ENCODE measurements at places on chromosomes 2 and 18.
A peak's percentile ranks its signal among the peaks of the same experiment; 100 is the strongest.

DNA sequence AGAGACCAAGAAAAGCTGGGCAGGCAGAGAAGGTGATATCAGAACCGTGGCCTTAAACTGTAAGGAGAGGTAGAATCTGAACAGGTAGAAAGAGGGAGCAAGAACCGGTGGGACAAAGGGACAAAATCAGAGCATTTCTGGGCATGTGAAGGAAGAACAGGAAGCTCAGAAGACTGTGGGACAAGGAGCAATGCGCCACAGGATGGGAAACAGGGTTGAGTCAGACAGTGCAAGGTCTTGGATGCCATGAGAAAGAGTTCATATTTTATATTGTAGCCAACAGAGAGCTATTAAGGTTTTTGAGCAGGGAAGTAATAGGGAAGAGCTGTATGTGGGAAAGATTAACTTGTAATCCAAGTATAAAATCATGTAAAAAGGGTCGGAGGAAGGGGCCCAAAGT, 106.4 kb upstream of the UGP2 start:
- DNase-seq = no peak

GRCh38 chr18:13982126-13982525, 66.8 kb upstream of the MC2R start:
- no peak for DNase-seq

DNA sequence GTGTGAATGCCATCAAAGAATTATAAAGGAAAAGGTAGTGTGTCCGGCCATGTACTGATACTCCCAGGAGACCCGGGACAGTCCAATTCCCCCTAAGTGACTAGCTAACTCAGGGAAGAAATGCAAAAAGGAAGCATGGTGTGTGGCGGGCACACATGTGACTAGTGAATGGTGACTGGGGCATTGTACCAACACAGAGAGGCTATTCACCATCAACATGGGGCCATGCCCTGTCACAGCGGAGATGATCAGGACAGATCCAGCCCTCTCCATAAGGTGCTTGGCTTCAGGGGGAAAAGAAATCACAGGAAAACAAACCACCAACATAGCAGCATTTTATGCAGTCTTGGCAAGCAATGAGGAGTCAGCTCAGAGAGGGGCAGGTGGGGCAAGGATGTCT, 34.3 kb downstream of the FAM168B start:
- DNase-seq = peak; percentile 64

DNA sequence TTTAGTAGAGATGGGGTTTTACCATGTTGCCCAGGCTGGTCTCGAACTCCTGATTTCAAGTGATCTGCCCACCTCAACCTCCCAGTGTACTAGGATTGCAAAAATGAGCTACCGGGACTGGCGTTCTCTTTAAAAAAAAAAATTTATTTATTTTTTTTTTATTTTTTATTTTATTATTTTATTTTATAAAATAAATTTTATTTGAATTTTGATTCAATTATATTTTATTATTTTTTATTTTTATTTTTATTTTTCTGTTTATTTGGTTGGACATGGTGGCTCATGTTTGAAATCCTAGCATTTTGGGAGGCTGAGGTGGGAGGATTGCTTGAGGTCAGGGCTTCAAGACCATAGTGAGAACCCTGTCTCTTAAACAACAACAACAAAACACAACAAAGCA, 32.5 kb downstream of the EEF1B2 start:
- DNase-seq = no peak

- DNase-seq = no peak
These were observed 240.2 kb upstream of the SLC14A2 start for GRCh38 chr18:45374878-45375630.

- DNase-seq = no peak
These were observed 27.0 kb upstream of the CCDC178 start for GRCh38 chr18:33467531-33467930.

DNA sequence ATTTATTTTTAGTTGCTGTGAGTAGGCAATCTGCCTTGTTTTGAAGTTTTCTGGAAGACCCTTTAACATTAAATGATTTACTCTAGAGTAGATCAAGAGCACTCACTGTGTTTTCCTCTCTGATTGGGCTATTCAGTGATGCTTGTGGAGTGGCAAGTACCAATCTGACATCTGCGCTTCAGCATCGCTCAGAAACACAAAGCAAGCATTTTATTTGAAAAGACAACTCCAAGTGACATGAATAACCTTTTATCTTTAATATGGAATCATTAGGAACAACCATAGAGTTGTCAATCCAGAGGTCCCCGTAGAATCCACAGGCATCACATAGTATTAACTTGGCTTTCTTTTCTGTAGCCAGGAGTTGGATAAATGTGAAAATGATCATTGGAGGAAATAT, 114.7 kb downstream of the CPS1 start:
- no peak for DNase-seq

GRCh38 chr2:70664525-70664924, 103.5 kb downstream of the ADD2 start:
- no peak for DNase-seq

DNA sequence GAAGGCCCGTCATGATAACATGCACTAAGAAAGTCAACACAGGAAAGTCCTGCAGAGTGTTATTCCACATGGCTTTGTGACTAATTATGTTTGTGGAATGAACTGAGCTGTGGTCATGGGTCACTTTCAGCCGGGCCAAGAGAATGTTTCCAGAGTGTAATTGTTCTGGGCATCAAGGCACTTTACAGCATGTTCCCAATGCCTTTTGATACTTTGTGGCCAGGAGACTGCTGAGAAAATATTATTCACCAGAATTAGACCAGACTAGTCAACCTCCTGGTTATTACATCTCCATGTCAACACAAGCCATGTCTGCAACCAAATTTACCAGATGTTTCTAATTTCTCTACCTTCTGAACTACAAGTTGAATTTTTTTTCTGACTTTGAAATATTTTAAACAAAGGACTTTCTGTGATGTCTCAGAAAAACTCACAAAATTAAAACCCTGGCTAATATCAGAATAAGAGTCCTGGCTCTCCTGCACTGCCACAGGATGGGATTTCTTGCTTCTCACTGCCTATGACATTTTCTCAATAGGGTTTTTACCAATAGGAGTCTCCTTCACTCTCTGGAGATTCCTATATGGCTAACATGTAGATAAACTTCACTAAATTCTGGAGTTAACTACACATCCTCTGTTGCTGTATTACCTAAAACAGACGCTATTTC, 90.6 kb upstream of the WDR75 start:
- no peak for DNase-seq

- DNase-seq = no peak
These were observed 45.7 kb downstream of the QPCT start for GRCh38 chr2:37389989-37390765.

DNA sequence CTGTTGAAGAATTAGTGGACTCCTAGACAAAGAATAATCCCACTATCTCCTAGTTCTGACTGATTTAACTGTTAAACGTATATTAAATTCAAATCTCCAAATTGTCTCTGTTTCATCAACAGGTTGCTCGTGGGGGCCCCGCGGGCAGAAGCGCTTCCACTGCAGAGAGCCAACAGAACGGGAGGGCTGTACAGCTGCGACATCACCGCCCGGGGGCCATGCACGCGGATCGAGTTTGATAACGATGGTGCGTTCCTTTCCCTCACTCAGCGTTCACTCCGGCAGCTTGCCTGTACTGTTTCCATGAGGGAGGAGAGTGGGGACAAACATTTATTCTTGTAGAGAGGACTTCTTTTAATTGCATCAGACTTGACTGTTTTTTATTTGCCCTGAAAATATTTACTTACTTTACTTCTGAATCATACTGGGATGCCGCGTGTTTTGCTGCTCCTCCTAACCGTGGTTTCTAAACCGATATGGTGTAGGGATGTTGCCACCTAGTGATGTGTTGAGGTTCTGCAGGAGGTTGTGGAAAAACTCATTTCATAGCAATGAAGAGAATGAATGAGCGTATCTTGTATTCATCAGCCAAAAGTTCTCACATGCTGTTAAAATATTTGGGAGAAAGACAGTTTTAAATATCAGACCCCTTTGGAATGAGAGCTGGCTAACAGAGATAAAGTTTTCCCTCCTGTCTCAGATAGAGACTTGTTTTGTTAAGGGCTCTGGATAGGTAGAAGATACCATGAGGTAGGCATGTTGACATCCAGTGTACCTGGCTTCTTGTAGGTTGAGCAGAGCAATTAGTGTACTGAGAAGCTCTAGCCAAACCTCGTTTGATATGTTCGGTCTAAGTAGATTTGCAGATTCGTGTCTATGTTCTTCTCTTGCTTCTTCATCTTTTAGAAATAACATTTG, 38.3 kb downstream of the ITGA6 start:
- no peak for DNase-seq

DNA sequence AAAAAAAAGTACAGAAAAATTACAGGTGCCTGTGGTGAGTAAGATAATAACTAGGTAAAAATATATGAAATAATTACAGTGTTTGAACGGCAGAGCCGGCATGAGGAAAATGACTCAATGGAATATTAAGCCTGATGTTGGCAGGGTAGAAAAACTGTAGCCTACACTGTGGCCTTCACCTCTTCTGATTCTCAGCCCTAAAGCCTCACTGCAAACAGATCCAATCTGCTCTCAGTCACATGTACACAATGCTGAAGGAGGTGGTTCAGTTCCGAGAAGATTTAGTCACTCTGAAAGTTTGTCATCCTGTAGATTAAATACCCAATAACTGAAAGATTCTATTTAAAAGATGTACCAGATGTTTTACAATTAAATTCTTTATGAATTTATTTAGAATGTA, 66.9 kb upstream of the MAP3K20 start:
- no peak for DNase-seq

- no peak for DNase-seq
These were observed 262.8 kb downstream of the DYSF start for GRCh38 chr2:71715951-71716696.

DNA sequence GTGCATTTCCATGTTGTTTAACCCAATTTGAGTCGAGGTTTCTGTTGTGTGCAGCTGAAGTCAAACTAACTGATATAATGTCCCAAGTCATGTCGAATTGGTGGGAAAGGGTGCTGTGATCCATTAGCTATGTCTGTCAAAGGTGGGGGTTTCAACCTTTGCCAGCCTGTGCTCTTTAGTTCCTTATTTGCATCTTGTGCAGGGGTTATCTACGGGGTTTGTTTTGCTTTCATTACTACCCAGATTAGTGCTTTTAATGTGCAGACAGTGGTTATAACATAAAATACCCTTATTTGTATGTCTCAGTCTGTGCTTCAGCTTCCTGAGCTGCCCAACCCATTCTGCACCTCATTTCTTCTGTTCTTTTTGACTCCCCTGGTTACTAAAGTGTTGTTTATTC, 271.9 kb upstream of the CXCR4 start:
- no peak for DNase-seq

DNA sequence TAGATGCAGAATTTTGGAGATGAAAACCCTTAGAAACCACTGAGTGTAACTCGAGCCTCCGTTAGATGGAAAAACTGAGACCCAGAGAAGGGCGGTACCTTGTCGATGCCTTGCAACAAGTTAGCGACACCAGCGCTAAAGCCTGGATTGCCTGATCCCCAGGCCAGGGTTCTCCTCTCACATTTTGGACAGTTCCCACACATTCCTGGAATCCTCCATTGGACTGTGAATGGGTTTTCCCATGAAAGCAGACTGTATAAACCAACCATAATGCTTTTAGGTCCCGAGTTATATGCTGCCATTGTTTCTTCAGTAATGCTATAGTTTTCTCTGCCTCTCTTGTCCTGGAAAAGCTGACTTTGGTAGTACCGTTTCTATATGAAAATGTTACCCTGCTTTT, 37.1 kb upstream of the LPIN1 start:
- DNase-seq = no peak

DNA sequence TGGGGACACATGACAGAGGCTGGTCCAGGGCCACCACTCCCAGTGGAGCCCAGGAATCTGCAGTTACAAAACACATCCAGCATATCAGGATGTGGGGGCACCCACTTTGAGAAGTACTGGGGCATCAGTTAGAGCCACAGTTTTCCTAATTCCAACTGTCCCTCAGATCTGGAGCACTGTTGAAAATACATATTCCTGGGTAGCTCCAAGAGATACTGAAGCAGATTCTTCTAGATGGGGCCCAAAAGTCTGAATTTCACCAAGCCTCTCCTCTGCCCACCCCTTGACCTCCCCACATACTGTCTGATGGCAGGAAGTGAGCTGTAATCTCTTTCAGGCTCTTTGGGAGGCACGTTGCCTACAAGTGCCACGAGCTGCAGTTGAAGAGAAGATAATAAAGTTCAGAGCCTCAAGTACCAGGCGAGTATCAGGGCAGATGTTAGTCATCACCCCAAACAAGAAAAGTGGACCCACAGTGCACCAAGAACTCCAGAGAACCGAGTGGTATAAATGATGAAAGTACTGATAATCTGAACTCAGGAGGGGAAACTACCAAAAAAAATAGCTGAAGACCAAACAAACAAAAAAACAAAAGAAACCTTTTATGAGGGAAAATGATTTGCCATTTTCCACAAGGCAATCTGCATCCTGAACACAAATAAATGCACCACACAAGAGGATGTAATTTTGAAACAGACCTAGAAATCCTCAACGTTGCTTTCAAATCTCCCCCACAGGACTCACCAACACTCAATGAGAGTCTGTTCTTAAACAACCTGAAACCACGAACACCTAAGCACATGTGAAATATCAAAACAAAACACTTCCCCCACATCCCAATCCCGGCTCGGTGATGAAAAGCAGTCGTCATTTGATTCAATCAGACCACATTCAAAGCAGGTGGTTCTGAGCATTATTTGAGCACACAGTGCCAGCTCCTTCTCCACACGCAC, 98.7 kb downstream of the TCF4 start:
- no peak for DNase-seq

GRCh38 chr2:172806996-172807395, 71.4 kb downstream of the RAPGEF4 start:
- no peak for DNase-seq

GRCh38 chr2:54589340-54590215, 133.5 kb downstream of the SPTBN1 start:
- DNase-seq = no peak

- DNase-seq = no peak
These were observed 98.9 kb downstream of the RNF144A start for GRCh38 chr2:7016148-7016547.

- no peak for DNase-seq
These were observed 105.4 kb downstream of the POLR1A start for GRCh38 chr2:86000131-86000937.

DNA sequence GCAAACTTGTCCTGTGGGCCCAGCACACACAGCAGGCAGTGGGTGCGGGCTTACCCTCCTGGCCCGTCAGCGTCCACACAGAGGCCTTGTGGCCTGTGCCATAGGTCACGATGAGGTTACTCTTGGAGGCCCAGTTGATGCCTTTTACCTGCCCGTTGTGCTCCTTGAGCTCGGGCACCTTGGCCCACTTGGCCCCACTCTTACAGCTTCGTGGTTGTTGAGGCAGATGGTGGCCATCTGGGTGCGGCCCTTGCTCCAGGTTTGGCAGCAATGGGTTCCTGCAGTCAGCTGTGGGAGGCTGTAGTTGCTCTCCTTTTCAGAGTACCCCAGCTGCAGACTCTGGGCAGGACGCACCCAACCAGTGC, 45.5 kb upstream of the PTH2R start:
- DNase-seq = no peak

DNA sequence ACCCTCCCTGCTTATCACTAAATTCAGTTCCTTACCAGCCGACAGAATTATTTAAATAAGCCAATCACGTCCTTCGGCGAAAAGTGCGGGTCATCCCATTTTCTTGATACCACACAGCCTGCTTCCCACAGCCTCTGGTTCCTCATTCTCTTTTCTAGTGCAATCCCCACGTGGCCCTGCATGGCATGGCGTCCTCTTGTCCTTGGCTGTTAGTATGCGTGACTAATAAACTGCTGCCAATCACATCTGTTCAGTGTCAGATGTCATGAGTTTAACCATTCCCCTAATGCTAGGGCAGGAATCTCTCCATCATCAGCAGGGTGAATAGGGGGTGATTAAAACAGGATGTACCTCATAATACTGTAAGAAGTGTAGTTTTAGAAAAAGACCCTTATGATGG, 62.8 kb upstream of the TSPYL6 start:
- no peak for DNase-seq

All from substantia nigra (tissue), 51 donors.